ENCODE measurements at places on chromosomes 12 and 14.
A peak's percentile ranks its signal among the peaks of the same experiment; 100 is the strongest.

DNA sequence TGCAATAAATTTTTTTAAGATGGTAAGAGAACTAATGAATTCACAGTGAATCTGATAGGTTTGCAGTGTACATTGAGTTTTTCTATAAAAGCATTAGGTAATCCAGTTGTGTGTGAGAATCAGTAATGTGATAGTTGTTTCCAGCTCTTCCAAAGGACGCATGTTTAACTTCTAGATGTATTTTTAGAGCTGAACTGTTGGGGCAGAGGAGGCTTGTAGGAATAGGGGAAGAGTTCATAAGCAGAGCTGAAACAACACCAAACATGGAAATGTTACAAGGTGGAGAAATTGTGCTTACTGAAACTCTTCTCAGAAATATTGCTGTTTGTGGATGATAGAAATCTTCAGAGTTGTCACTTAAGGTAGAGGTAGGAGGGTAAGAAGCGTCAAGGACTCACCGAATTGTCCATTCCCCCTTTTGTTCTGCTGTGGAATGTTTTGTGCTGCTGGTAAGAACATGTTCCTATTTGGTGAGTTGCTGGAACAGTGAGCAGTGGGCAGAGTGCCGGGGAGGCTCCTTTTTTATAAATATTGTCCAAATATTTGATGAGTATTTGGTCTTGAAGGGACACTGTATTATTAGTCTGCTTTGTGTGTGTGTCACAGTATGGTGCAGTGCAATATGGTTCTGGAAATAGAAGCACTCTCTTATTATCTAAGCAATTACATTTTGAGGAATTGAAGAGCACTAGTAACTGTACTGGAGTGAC is 76.7 kb downstream of the ANO6 start:
- DNase-seq, result no peak

DNA sequence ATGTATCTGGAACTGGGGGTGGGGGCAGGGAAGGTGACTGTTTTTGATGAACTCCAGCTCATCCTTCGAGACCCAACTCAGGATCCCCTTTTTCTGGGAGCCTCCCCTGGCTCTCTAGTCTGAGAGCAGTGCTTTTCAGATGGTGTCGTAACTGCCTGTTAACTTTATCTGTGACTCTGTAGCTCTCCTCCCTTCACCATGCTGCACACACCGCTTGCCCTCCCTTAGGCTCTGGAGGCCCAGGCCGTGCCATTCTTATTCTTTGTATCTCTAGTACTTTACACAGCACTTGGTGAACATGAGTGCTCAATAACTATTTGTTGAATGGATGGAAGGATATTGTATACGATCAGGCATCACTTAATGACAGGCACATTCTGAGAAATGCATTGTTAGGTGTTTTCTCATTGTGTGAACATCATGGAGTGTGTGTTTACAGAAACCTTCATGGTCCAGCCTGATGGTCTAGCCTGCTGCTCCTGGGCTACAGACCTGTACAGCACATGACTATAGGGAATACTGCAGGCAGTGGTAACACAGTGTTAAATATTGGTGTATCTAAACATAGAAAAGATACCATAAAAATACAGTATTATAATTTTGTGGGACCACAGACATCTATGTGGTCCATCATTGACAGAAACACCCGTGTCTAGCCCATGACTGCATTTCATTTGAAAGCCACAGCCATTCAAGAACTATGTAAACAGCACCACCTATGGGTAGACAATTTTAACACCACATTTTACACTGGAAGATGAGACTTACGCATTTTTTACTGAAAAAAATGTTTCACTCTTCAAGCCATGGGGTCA is 91.8 kb downstream of the EML1 start:
- peak; percentile 77 for DNase-seq

DNA sequence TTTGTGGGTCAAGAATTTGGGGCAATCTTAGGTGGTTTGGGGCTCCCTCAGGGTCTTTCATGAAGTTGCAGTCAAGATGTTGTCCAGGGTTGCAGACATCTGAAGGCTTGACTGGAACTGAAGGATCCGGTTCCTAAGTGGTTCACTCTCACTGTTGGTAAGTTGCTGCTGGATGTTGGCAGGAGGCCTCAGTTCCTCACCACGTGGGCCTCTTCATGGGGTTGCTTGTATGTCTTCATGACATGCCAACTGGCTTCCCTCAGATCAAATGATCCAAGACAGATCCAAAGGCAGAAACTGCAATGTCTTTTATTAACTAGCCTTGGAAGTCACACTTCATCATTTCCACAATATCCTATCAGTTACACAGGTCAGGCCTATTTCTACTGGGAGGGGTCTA is 49.2 kb downstream of the ARF6 start:
- no peak for DNase-seq

DNA sequence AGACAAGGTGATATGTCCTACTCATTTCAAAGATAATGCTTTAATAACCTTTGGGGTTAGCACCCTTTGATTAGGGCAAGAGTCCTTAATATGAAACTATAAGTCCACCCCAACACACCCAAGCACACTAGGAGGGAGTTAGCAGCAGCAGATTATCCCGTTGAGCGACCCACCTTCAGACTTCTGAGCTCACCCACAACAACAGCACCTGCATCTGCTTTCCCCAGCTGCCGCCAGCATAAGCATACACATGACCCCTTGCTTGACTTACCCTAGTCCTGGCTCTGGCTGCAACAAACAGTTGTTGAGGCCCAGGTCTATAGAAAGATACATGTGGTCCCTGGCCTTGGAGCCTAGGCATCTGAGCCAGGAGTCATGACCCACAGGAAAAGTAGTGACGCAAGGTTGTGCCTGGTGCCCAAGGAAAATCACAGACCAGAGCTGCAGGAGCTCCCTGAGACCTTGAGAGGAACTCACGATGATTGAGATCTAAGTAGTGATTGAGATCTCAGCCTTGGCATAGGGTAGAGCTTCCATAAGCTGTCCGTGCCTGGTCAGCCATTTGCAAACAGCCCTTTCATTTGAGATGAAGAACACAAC is 19.0 kb downstream of the ZDHHC22 start:
- DNase-seq, result no peak

DNA sequence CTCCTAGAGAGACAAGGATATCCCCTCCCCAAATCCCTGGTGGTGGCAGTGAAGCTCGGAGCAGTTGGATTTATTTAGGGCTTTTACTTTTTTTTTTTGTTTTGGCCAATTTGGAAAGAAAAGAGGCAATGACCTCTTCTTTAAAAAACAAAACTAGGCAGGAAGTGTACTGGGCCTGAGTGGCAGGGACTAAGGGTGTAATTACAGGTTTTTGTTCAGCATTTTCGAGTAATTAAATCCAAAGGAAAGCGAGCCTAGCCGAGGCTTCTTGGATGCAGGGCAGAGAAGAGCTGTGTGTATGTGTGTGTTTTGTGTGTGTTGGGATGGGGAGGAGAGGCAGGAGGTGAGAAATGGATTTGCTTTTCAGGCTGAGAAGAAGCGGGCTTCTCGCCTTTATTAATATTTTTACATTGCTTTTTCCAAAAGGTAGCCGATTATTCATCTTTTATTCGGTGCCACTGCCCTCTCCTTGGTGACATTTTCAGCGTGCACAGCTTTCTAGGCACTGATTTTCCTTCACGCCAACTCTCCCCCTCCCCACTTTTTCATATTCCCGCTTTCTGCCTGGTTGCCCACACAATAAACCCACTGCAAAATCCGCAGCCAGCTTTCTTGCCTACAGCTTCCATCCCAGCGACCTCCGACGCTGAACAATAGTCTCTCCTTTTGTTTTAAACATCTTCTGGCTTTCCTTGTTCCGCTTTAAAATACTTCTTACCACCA is 8.9 kb upstream of the IRF2BPL start:
- no peak for DNase-seq

GRCh38 chr12:106358396-106359241 is 1.1 kb downstream of the POLR3B start:
- DNase-seq, result peak; percentile 69

DNA sequence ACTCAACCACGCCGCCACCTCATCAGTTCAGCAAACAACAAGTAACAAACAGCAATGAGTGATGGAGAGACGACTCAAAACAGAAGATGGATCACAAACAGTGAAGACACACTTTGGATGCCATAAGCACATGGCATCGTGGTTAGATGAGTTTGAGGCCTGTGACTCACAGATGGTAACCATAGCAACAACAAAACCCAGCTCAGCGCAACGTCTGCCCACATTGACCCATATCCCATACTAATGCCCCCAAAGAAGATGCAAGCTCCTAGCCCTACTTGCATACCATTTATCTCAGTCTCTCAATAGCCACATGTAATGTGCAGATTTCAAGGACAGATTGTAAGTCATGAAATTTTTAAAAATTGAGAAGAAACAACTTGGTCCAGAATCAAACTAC is 1322.3 kb upstream of the TMEM132C start:
- DNase-seq, result no peak

DNA sequence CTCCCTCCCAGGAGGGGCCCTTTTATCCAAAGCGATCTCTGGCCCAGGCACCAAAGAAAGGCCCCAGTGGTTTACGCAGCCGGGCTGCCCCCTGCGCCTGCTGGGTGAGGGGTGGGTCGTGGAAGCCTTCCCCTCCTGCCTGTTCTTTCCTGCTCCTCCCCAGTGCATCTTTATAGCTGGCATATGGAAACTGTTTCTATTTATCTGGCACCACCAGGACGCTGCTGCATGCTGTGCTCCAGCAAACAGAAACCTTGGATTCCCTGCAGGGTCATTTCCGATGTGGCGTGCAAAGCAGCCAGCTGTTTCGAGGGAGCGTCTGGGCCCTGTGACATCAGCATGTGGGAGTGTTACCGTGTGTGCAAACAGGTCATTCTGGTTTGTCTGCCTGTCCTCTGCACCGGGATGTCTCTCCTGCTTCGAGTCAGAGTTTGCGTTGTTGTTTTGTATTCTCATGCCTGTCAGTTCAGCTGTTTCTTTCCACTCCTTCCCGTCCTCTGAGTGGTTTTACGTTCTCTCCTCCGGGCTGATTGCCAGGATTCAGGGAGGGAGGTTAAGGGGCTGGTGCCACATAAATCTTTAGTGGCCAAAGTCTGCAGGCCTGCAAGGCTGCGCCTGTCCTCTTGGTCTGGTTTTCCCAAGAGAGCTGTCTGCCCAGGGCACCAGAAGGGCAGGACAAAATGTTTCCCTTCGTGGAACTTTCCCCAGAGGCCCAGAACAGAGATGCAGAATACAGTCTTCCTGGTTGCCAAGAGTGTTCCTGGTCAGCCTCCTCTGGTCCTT is 24.6 kb downstream of the TPCN1 start:
- DNase-seq, result peak; percentile 69
